ENCODE measurements at places on chromosomes 12 and 14.

DNA sequence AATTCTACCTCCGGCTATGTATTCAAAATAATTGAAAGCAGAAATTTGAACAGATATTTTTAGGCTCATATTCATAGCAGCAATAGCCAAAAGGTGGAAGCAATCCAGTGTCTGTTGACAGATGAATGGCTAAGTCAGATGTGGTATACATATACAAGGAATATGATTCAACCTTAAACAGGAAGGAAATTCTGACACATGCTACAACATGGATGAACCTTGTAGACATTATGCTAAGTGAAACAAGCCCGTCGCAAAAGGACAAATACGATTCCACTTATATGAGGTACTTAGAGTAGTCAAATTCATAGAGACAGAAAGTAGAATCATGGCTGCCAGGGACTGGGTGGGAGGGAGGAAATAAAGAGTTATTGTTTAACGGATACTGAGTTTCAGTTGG, 331.6 kb downstream of the PCNX1 start:
- no peak for DNase-seq

DNA sequence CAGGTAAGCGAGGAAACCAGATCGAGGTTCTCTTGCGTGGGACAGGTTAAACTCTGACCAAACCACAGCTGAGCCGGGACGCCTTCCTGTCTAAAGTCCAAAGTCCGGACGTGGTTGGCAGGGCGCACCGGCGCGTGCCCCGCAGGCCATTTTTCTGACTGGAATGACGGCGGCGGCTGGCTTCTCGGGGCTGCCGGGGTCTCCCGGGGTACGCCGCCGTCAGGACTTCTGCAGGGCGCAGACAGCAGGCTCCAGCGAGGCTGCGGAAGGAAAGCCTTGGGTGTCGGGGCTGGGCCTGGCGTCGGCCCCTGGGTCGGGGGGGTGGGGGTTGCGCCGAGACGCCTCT, 32.8 kb downstream of the MIA2 start:
- DNase-seq: no peak

GRCh38 chr12:106498056-106498455, 84.7 kb upstream of the RFX4 start:
- no peak for DNase-seq

DNA sequence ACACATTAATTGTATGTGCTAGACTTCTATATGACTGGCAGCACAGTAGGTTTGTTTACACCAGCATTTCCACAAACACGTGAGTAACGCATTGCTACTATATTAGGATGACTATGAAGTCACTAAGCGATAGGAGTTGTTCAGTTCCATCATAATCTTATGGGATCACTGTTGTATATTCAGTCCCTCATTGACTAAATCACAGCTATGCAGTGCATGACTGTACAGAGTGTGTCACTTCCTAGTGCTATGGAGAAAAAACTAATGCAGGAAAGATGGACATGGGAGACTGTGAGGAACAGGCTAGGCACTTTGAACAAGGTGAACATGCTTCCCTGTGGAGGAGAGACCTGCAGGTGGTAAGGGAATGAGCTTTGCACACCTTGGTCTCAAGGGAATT, 259.8 kb downstream of the NUAK1 start:
- no peak for DNase-seq

- no peak for DNase-seq
Measured at GRCh38 chr14:50475460-50475859, 56.9 kb downstream of the MAP4K5 start.

DNA sequence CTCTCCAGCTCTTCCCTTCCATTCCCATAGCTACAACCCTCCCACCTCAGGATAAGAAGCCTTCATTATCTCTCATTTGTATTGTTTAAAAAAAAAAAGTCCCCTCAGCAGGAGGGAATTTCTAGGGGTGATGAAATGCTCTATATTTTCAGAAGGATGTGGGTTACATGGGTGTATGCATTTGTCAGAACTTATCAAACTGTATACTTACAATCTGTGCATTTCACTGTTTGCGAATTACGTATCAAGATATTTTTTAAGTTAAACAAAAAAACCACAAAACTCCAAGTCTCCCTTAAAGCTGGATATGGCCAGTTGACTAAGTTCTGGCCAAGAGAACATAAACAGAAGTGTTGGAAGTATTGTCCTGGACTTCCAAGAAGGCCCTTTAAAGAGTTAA, 2.0 kb upstream of the FKBP11 start:
- DNase-seq: no peak
